ENCODE measurements at places on chromosomes 6 and 20.
A peak's percentile ranks its signal among the peaks of the same experiment; 100 is the strongest.

DNA sequence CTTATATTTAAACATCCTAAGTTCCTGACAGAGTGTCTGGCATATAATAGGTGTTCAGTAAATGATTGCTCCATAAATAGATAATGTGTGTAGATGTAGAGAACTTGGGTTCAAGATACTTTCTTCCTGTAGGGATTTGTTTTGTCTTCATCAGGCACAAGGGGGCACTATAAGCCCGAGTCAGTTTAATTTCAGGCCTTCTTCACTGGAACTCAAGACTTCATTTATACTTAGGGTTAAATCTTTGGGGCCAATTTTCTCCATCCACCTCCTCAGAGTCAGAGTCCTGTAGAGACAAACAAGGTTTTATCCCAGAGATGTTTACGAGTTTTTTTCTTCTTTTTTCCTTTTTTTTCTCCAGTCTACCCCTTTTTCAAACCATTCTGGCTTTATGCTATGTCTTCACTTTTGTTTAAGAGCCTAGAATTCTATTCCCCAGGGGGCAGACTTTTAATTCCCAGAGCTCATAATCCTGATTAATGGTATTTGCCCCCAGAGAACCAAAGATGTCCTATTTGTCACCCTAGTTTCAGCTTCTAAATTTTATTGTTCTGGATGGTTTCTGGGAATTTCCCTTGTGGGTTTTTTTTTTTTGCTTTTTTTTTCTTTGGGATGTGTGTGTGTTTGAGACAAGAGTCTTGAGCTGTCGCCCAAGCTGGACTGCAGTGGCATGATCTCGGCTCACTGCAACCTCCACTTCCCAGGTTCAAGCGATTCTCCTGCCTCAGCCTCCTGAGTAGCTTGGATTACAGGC, 88.4 kb downstream of the HFE start:
- no peak overlapping the region for H3K27ac ChIP-seq
- no peak for DNase-seq
- H3K27me3 ChIP-seq: no peaks in the 10 kb centered on the region
- H3K4me1 ChIP-seq: peaks cover 3% of the 10 kb centered on the region
- no peak overlapping the region for H3K4me3 ChIP-seq

DNA sequence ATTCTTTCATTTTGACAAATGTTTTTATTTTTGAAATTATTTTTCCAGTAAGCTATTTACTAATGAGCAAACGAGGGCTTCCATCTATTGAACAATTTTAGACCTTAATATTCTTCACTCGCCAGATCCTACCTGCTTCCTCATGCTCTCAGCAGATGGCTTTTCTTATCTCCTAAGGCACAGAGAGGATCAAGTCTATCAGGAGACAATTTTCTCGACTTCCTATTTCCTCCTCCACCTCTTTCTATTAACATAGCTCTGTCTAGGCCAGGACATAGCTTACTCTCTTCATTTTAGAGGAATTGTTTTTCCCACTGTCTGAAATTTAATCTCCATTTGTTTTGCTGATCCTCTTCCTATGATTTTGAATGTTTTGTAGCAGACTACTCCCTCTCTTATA, 87.0 kb upstream of the MAN1A1 start:
- H3K27me3 ChIP-seq: no peaks in the 10 kb centered on the region
- H3K4me3 ChIP-seq: no peak overlapping the region
- no peaks in the 10 kb centered on the region for H3K4me1 ChIP-seq
- DNase-seq: no peak
- H3K36me3 ChIP-seq: no peaks in the 10 kb centered on the region

DNA sequence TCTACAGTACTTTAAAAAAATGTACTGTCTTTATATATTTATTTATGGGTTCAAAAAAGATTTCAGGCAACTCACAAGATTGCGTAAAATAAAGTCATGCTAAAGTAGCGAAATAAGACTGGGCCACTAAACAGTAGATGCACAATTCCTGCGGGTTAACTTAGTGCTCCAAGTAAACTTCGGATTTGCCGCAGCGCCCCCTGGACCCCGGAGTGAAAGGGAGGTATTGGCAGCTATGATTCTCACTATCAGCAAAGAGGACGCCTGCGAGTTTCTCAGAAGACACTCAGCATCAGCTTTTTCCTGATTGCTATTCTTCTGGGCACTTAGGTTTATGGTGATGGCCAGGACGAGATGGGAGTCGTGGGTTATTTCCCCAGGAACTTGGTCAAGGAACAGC, 1.4 kb downstream of the OTOR start:
- DNase-seq: no peak
- no peak overlapping the region for H3K4me3 ChIP-seq
- H3K4me1 ChIP-seq: no peaks in the 10 kb centered on the region
- H3K27ac ChIP-seq: no peak overlapping the region
- H3K36me3 ChIP-seq: no peaks in the 10 kb centered on the region

- DNase-seq: no peak
- H3K4me1 ChIP-seq: no peaks in the 10 kb centered on the region
- no peak overlapping the region for H3K27ac ChIP-seq
- H3K4me3 ChIP-seq: no peak overlapping the region
- H3K27me3 ChIP-seq: no peaks in the 10 kb centered on the region
- H3K36me3 ChIP-seq: no peaks in the 10 kb centered on the region
These were observed 5.2 kb downstream of the CDYL start for GRCh38 chr6:4781426-4781825.

DNA sequence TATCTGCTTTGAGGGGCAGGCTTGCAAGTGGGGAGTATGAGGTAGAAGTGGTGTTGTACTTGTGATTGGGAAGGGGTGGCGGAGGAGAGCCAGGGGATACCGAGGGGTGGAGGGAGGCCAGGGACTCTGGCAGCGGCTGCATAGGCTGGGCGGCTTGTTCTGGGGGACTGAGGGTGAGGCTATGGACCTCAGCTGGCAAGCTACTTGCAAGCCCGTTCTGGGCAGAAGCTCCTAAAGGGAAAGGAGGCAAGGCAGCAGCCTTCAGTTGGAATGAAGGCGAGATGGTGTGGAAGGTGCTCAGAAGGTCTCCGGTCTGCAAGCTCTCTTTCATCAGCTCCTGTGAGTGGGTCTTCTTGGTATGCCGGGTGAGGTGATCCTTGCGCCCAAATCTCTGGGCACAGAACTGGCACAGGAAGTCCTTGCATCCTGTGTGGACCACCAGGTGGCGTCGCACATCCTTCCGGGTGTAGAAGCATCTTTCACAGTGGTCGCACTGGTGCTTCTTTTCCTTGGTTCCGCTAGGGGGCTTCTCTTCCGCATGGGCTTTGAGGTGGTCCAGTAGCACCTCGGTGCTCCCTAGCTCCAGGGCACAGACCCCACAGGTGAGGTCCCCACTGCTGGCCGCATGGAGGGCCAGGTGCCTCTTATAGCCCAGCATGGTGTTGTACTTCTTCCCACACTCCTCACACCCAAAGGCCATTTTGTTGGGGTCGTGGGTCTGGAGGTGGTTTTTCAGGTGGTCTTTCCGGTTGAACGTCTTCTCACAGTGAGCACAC, 66.0 kb downstream of the PLAGL1 start:
- H3K27me3 ChIP-seq: no peaks in the 10 kb centered on the region
- no peaks in the 10 kb centered on the region for H3K4me1 ChIP-seq
- H3K36me3 ChIP-seq: no peaks in the 10 kb centered on the region
- peak; percentile 47 for DNase-seq
- no peak overlapping the region for H3K27ac ChIP-seq

GRCh38 chr6:27279513-27280063, 32.1 kb downstream of the PRSS16 start:
- H3K4me1 ChIP-seq: no peaks in the 10 kb centered on the region
- H3K36me3 ChIP-seq: no peaks in the 10 kb centered on the region
- DNase-seq: no peak
- H3K27ac ChIP-seq: no peak overlapping the region

DNA sequence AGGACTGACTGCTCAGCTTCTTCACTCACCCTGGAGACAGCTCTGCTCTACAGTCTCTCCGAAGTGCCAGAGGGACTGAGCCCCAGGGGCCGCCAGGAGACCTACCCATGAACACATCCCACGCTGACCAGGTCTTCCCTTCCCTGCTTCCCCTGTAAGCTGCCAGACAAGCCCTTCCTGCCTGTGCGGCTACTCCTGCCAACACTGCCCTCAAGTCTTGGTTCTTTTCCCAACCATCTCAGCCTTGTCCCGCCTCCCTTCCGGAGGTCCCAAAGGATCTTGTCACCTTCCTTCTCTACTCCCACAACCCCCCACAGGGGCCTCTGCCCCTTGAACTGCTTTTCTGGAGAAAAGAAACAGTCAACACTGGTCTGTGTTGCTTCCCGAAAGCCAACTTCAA, 15.0 kb downstream of the CPNE5 start:
- no peak for DNase-seq
- no peaks in the 10 kb centered on the region for H3K27me3 ChIP-seq
- H3K4me1 ChIP-seq: no peaks in the 10 kb centered on the region
- H3K36me3 ChIP-seq: no peaks in the 10 kb centered on the region

DNA sequence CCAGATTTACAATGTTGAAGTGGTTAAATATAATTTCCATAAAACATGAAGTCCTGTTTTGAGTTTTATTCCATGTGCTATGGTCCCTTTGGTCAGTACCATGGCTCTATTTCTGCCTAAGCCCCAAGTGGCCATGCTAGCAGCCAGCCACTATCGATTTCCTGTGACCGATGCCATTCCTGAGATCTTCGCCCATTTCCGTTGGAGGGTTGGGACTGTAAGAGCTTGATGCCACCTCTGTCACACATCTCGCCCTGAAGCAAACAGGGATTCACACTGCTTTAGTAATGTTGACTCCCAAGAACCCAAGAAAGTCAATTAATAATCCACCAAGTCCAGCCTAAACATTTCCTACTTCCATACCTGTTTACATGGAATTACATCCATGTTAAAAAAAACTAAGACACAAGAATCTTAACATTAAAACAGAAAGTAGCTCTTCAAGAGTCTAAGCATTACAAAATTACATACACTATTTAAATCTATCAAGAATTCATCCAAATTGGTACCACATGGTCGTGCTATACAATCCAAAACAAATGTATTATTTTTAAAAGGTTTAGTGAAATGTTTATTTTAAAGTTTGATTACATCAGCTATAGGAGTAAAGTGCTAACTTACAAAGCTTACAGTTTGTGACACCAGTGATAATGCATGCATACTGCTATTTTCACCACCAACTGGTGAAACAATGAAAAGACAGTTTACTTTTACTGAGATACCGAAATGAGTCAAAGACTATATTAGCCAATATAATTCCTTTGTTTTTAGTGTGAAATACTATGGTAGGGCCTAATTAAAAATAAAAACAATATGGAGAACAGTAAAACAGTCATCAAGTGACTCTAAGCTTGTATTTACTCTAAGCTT, 2.5 kb downstream of the RBM39 start:
- peak overlapping the region; percentile 88 for H3K4me3 ChIP-seq
- peak overlapping the region; percentile 99 for H3K27ac ChIP-seq
- H3K36me3 ChIP-seq: peaks cover 60% of the 10 kb centered on the region
- H3K27me3 ChIP-seq: no peaks in the 10 kb centered on the region

DNA sequence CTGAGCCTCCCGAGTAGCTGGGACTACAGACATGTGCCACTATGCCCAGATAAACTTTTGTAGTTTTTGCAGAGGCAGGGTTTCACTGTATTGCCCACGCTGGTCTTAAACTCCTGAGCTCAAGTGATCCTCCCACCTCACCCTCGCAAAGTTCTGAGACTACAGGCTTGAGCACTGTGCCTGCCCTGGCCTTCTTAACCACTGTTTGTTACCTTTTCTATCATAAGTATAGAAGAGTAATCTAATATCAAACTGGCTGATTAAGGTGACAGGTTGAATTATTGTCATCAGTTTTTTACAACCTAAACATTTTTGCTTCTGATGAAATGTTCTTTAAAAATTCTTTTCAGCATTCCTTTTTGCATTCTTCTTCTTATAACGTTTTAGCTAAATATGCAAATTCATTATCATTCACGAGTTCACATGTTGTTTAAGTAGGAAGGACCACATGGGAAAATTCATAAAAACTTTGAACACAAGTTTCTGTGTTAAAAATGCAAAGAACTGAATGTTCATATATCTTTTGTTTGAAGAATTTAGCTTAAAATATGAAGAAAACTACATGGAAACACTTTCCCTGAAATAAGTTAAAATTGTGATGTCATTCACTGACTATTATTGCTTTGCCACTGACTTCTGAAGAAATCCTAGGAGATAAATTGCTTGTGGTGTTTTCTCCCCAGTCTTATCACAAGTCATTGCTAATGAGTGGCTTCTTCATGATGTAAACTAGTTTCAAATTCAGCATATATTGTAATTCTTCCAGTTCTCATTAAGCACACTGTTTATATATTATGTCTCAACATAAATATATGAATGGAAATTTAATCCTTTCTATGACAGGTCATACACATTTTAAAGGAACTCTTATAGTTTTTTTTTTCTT, 106.7 kb downstream of the ADGRB3 start:
- DNase-seq: no peak
- no peaks in the 10 kb centered on the region for H3K27me3 ChIP-seq
- no peaks in the 10 kb centered on the region for H3K4me1 ChIP-seq
- H3K4me3 ChIP-seq: no peak overlapping the region
- no peak overlapping the region for H3K27ac ChIP-seq
- H3K36me3 ChIP-seq: no peaks in the 10 kb centered on the region

DNA sequence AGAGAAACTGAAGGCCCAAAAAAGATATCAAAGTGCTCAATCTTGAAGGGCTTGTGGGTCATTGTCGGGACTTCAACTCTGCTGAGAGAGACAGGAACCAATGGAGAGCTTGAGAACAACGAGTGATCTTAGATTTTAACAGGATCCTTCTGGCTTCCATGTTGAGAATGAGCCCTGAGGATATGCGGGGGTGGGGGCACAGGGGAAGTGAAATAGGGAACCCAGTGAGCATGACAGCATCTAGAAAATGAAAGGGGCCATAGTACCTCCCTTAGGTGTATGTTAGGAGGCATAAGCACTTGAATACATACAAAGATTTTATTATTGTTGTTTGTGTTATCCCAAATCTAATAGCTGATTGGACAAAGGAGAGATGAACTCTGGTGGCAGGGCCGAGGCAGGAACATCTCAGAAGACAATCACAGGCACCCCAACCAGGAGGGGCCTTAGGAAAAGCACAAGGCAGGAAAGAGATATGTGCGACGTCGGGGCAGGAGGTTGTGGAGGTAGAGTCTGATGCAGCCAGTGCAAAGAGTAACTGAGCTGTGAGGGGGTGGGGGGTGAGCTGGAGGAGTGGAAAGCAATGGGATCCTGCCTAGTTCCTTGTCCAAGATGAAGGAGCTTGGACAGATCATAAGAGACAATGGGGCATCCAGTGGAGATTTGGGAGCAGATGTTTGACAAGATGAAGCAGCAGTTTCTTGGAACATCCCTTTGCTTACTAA, 10.4 kb downstream of the TGM6 start:
- H3K36me3 ChIP-seq: no peaks in the 10 kb centered on the region
- H3K27ac ChIP-seq: no peak overlapping the region
- no peaks in the 10 kb centered on the region for H3K27me3 ChIP-seq

DNA sequence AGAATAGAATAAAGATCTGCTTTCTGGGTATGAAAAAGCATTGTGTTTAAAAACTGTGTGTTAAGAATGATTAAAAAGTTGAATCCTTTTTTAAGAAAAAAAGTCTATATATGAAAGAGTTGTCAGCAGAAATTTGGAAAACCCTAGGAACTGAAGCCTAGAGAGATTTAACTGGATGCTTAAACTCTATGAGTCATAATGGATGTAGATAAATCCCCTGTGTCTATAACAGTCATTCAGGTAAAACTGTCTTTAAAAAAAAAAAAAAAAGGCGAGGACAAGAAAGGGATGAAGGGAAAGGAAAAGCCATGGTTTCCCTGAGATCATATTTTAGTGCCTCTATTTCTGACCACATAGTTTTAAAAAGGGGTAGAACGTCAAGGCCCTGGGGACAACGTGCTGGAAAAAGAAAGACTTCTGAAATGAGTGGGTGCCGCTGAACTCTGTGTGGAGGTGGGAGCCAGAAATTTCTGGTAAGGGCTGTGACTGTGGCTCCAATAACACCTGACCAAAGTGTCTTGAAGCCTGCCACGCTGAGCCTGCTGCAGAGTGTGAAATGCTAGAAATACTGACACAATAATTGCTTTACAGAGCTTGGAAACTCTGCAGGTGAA, 302.6 kb upstream of the ARID1B start:
- DNase-seq: no peak
- no peaks in the 10 kb centered on the region for H3K4me1 ChIP-seq
- no peak overlapping the region for H3K27ac ChIP-seq
- H3K36me3 ChIP-seq: no peaks in the 10 kb centered on the region

Data from tibial artery (tissue), 4 donors.